CD14-positive monocyte (primary cell): ENCODE measurements at places on chromosomes 12 and 14.

- peak; percentile 41 for DNase-seq
Measured at GRCh38 chr14:77459072-77459723, 1.3 kb downstream of the AHSA1 start.

DNA sequence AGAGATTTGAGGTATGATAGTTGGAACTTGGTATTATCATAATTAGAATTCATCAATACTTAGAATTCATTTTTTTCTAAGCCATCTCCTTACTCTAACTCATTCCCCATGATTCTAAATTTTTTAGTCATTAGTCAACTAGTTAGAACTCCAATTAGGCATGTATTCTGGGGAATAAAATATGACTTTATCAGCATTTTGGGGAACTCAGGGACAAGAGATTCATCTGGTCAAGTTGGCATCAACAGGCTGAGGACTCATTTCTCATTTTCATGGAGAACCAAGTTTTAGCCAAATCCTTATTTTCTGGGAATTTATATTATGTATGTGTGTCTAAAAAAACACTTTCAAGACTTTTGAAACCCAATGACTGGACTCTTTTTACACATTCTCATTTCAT, 29.2 kb downstream of the DIP2B start:
- no peak for DNase-seq

- no peak for DNase-seq
Measured at GRCh38 chr14:42323426-42323825, 716.8 kb downstream of the LRFN5 start.

- DNase-seq, result no peak
Measured at GRCh38 chr14:24798911-24799462, 165.0 kb upstream of the GZMB start.

DNA sequence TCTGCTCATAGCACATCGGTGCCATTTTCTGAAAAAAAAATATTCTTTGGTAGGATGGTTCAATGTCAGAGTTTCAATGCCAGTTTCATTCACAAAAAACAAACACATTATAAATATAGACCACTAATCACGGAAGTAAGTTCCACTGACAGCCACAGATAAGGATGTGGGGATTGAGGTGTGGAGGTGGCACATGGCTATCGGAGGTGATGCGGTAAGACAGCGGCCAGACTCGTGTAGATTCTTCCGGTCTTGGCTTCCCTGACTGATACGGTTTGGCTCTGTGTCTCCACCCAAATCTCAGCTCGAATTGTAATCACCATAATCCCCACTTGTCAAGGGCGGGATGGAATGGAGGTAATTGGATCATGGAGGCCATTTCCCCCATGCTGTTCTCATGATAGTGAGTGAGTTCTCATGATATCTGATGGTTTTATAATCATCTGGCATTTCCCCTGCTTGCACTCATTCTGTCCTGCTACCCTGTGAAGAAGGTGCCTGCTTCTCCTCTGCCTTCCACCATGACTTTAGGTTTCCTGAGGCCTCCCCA, 693.4 kb downstream of the VRK1 start:
- no peak for DNase-seq
